Dorsolateral prefrontal cortex (tissue), 122 donors: ENCODE measurements at places on chromosomes 3 and 15.

GRCh38 chr15:69610277-69610676 lies 157.7 kb downstream of the RPLP1 start:
- DNase-seq = no peak

- DNase-seq = no peak
These were observed 69.9 kb downstream of the OXNAD1 start for GRCh38 chr3:16334909-16335308.

DNA sequence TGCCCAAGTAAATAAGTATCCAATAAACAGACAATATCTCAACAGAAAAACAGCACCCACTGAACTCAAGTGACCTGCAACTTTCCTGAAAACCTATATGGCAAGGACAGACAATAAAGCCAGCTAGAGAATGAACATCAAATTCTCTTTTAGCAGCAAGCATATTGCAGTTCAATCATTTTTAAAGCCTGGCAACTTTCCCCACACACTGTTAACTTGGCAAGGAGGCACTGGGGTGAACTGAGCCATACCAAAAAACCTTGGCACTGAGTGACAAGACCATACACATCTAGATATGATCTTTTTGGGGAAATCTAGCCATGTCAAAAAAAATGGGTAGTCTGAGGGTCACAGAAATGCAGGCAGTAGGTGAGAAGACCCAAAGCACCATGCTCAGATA lies 174.6 kb downstream of the STT3B start:
- DNase-seq = no peak

GRCh38 chr15:59642351-59642750 lies 15.0 kb downstream of the GTF2A2 start:
- DNase-seq = no peak

DNA sequence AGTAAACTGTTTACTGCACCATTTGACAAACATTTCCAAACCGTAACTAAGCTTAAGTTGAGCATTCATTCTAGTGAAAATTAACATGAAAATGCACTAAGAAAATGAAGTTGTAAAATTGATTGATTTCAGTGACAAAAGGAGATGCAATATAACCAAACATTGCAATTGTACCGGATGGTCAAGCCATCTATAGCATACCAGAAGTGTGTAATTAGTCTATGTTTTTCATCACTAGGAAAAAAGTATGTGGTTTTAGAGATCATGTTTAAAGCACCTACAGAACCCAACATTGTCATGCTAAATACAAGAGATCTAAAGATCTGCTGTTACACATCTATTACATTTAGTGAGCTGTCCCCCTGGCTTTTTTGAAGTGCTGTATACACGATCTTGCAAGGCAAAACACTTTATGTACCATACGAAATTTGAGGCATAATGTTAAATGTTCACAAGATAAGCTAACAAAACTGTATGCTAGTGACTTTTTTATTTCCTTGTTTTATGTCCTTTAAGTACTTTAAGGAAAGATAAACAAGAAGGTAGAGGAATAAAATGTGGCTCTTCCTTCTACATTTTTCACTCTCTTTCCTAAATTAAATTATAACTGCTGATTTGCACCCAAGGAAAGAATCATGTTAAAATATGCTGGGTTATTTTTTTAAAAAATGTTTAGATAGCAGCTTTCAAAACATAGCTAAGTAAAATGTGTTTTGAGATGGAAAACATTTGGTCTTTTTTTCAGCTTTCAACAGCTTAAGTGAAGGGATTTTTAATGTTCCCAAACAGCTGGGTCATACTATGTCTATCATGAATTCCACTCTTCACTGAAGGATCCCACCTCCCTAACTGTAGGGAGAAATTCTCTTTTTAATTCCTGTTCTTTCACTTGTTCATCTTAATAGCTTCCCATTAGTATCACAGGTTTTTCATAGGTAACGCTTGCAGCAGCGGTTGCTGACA lies 498.0 kb downstream of the MECOM start:
- DNase-seq = no peak

DNA sequence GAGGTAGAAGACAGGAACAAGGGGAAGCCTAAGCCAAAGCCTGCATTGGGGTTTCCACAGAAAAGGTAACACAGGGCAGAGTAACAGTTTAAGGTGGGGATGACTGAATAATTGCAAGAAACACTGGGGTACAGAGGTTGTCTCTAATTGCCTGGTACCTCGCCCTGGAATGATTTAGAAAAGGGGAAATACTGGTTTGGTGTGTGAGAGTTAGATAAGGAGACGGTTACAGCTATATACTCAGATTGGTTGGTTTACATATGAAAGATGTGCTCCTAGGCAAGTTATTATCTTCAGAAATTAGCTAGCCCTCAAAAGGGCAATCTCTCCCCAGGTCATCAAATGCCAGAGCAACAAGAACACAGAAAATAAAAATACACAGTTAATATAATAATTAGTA lies 58.8 kb downstream of the SMARCC1 start:
- no peak for DNase-seq

GRCh38 chr15:80081390-80081789 lies 21.9 kb downstream of the ZFAND6 start:
- DNase-seq = no peak

DNA sequence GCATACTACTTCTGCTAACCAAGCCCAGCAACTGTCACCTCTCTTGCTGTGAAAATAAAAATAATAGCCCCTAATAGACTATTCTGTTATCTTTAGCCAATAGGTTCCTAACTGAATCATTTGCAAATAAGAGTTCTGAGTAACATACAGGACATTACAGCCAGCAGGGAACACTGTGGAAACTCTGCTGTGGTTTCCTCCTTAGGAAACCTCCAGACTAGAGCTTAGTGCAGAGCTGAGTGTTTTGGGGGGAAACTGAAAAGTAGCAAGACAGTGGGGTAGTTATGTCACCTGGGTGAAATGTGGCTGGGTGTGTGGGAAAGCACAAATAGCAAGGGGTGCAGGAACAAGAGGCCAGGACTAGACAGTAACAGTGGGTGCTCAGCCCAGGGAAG lies 32.4 kb downstream of the DZIP1L start:
- DNase-seq = no peak

DNA sequence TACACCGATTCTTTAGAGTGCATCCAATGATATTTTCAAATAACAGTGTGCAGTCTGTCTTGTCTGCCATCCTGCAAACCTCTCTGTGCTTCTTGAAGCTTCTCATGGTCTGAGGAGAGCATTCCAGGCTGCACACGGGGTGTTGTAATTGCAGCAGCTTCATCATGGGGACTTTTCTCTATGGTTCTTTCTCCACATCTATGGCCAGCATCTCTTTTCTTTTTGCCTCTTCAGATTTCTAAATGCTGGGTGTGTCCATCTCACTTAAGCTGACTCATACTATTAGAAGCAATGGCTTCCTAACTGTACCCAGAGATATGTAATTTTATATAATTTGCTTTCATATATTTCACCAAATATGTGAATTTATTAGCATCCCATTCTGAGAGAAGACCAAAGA lies 63.8 kb upstream of the EPHB3 start:
- DNase-seq = no peak

GRCh38 chr15:79002581-79002980 lies 57.7 kb upstream of the CTSH start:
- no peak for DNase-seq

DNA sequence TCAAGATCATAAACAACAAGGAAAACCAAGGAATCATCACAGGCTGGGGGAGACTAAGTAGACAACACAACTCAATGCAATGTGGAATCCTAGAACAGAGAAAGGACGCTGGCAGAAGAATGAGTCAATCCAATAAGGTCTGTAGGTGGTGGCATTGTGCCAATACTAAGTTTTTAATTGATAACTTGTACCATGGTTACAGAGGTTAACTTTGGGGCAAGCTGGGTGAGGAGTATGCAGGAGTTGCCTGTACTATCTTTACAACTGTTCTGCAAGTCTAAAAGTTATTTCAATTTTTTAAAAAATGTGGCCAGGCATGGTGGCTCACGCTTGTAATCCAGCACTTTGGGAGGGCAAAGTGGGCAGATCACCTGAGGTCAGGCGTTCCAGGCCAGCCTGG lies 46.2 kb downstream of the RORA start:
- DNase-seq = no peak

GRCh38 chr15:65183865-65184159 lies 1.3 kb downstream of the CLPX start:
- DNase-seq = no peak

- DNase-seq = no peak
These were observed 166.6 kb downstream of the ANO10 start for GRCh38 chr3:43455233-43455632.

GRCh38 chr3:121835465-121835801 lies 424 bp downstream of the EAF2 start:
- DNase-seq = no peak

DNA sequence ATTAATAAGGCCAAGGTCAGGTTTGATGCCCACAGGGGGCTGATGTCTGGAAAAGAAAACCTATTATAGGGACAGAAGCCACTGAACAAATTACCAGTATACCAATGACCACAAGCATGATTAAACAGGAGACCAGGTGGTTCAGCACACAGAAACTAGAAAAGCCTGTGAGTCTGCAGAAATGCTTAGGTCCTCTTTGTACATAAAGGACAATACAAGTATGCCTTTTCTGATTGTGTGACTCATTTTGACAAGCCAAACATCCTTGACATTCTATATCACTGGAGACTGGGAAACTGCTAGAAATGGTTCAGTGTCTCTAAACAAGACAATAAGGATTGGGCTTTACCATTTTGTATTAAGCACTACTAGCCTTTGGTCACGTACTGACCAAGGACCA lies 113.2 kb upstream of the MYO5C start:
- no peak for DNase-seq

DNA sequence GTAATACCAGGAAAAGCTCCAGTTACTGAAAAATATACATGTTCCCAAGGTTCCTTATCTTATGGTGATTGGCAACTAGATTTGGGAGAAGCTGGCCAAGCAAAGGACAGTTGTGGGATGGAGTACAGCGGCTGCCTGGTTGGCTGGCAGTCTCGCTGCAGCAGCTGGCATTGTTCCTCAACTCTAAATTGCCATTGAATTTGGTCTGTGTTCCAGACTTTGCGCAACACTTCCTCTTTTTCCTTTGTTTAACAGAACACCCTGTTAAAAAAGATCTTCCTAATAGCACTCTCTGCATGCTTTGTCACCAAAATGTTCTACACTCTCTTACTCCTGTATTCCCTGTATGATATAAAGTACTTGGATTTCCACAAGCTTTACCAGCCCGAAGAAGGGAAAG lies 420.6 kb upstream of the RBMS3 start:
- no peak for DNase-seq

- no peak for DNase-seq
These were observed 91.8 kb downstream of the LMLN start for GRCh38 chr3:198051836-198052235.

DNA sequence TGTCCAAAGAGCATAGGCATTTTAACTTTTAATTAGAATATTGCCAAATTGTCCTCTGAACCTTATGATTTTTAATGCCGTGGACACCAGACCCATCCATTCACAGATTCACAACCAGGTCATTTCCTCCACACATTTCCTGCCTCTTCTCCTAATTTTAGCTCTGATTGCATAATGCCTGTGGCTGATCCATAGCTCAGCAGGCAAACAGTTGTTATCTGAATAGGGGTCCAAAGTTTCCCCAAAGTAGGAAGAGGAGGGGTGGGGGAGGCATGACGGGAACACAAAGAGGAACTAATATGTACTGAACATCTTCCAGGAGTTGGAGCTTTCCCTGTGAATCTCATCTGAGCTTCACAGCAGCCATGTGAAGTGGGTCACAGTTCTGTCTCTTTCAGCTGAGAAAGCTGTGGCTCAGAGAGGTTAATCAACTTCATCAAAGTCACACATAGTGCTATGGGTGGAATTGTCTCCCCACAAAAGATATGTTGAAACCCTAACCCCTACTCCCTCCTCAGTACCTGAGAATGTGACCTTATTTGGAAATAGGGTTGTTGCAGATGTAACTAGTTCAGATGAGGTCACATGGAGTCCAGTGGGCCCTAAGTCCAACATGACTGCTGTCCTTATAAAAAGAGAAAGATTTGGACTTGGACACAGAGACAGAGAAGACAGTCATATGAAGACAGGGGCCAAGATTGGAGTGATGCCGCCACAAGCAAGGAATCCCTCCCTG lies 106.7 kb upstream of the AGBL1 start:
- no peak for DNase-seq

DNA sequence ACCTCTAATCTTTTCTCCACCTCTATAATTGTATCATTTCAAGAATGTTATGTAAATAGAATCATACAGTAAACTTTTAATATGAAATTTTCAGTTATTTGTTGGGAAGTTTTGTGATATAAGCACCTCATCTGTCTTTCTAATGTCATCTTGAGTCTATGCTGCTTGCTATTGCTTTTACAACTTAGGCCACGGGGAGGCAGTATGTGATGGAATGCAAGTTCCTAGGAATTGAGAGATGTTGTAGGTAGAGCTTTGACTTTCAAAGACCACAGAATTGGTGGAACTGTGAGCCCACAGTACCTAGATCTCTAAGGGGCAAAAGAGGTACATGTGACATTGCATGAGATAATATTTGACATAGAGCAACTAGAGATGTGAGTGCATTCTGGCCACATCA lies 328.3 kb downstream of the MFSD1 start:
- DNase-seq = no peak

GRCh38 chr3:101725194-101725889 lies 928 bp downstream of the CEP97 start:
- DNase-seq = peak; percentile 43

GRCh38 chr15:49622561-49622960 lies 1.7 kb downstream of the DTWD1 start:
- DNase-seq = no peak

- no peak for DNase-seq
These were observed 246.1 kb upstream of the RASGRP1 start for GRCh38 chr15:38810686-38811085.
